ENCODE measurements at places on chromosomes 5 and 9.

DNA sequence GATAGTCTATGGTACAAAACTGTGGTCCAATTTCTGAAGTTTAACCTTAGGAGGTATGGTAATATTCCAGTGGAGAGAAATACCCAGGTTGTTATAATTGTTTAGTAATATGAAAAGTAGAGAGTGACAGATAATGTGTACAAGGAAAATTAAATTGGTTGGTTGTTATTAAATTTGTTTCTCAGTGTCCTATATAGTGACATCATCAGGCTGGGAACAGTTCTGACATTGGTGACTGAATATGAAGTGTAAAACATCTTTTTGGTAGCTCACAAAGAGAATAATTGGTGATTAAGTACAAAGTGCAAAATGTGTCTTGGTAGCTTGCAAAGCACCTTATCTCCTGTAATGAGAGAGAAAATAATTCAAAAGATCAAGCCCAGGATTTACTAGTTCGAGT, 1806.1 kb upstream of the CDH6 start:
- no peak for DNase-seq

- no peak for DNase-seq
Measured at GRCh38 chr5:99179206-99179605, 250.4 kb upstream of the CHD1 start.

DNA sequence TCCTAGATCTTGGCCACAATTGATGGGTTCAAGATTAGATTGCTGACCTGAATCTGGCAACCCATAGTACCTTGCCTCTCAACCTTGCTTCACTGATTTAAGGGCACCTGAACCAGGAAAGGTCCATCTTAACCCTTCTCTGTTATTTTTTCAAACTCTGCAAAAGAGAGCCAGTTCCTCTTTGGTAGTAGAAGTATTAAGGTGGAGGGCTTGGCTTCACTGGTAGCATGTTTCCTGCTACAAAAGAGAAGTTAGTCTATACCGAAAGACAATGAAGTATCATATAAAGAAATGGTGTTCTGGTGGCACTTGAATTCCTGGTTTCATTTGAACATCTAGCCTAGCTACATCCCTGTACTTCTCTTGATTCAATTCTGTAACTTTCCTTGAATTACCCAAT, 8.5 kb downstream of the ALG2 start:
- DNase-seq: no peak

DNA sequence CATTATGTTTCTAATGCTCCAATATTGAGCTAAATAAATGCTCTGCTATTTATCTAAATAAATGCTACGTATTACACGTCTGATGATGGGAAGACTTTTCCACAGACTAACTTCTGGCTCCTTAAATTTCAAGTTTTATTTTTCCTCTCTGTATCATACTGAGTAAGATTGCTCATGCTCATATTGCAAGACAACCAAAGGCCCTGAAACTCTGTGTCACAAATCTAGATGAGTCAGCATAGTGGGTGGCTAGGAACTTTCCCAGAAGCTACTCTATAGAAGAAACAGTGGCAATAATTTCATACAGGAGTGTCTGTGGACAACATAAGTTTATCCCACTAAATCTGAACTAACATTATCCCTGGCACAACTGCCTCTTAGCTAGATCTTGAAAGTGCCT, 53.0 kb upstream of the RFX3 start:
- peak; percentile 30 for DNase-seq

- no peak for DNase-seq
Measured at GRCh38 chr9:121783521-121784507, 132.4 kb downstream of the DAB2IP start.

DNA sequence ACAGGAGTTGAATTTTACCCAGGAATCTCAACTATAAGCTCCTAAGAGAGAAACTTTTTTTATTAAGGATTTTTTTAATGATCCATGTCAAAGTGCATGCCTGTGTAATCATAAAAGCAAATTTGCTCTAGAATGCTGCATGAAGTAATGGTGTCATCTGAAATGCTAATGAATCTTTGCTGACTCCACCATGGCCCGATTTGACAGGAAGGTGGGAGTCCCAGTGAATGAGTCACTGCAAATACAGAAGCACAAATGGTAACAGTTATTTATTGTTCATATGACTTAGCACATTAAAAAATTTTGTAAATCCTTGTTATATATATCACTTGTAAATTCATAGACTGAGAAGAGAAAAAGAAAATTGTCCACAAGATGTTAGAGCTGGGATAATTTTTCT, 341.3 kb downstream of the RASEF start:
- peak; percentile 56 for DNase-seq

GRCh38 chr5:84069608-84070179, 315.0 kb downstream of the EDIL3 start:
- DNase-seq: no peak

DNA sequence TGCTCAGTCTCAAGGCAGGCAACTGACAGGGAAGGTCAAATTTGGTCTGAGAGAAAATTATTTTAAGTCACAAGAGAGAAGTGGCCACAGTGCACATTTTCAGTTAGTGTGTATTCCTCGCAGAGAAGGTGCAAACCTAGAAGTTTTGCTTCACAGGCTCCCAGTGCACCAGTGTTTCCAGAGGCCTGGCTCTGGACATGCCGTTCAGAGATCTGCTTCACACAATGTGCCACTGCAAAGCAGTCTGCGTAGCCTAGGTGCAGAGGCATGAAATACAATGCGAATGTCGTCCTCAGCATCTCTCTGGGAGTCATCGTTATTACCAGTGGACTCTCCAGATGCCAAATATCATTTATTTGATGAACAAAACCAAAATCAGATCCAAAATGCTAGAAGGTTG, 147.8 kb downstream of the MAPKAP1 start:
- DNase-seq: no peak

- peak; percentile 54 for DNase-seq
Measured at GRCh38 chr5:17217493-17218352, at the start of gene BASP1. BASP1 (plus strand) TSS chr5:17217631; CDS start chr5:17275217, 57,586 bp downstream.

- DNase-seq: no peak
Measured at GRCh38 chr5:92941806-92942205, 639.2 kb downstream of the NR2F1-AS1 start.

DNA sequence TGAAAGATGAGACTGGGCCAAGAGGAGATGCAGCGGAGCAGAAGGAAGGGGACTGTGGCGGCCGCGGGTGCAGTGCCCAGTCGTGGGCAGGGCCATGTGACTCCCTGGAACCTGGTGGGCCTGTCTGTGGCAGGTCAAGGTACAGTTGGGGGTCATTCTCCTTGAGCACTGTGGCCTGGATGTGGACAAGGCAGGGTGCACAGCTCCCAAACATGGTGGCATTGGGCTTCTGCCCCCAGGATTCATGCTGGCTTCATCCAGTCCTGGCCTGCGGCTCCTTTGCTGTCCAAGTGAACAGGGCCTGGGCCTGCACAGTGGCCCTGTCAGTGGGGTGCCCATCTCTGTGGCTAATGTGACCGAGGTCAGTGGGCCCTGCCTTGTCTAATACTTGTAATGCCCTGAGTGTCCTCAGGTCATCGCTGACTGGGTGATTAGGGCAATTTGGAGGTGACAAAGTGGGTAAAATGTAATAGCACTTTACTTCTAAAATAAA, 39.9 kb downstream of the CEP72 start:
- no peak for DNase-seq

DNA sequence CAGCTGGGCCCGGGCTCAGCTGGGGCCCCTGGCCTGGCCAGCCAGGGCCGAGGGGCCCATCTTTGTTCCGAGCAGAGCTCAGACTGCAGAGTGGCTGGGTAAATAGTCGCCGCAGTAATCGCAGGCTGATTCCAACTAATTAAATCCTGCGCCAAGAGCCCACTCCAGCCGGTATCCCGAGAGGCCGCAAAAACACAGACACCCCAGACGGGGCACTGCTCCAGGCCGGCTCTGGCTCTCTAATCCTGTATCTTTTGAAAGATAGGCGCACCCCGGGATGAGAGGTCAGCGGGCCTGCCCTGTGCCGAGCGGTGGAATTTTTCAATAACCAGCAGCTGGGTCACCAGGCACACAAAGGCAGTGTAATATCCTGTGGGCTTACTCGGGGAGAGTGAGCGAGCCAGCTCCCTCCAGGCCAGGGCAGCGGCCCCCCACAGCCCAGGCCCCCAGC, 57.7 kb downstream of the LMX1B start:
- DNase-seq: no peak

- DNase-seq: no peak
Measured at GRCh38 chr5:55969956-55970355, 24.8 kb downstream of the IL6ST start.

DNA sequence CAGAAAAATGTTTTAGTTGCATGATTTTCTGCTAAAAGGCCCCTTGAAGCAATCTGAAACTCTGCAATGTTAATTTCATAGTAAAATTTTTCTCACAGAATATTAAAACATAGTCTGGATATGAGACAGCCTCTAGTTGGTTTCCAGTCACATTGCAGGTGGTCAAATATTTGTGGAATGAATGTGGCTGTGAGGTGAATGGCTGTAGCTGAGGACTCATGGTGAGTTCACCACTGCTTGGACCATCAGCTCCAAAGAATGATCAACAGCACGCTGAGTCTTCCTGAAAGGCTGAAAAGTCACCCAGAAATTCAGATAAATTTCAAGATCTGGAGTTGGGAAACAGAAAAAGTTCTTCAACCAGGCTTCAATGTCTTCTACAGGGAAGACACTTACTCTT, 79.8 kb downstream of the MAT2B start:
- DNase-seq: no peak

DNA sequence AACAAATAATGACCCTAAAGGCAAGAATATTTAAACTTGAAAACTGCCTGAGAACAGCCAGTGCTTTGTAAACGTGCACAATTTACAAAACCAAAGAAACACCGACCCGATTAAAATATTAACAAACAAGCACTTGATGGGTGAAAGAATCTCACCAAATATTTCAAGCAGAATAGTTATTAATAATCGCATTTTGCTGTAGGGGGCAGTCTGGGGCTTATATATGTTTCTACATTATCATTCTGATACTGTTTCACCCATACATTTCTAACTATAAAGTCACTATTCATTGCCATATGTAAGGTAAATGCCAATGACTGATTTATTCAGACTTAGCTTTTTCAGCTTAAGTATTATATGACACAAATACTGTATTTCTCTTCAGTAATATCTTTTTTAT, 37.7 kb downstream of the UBAP2 start:
- no peak for DNase-seq

DNA sequence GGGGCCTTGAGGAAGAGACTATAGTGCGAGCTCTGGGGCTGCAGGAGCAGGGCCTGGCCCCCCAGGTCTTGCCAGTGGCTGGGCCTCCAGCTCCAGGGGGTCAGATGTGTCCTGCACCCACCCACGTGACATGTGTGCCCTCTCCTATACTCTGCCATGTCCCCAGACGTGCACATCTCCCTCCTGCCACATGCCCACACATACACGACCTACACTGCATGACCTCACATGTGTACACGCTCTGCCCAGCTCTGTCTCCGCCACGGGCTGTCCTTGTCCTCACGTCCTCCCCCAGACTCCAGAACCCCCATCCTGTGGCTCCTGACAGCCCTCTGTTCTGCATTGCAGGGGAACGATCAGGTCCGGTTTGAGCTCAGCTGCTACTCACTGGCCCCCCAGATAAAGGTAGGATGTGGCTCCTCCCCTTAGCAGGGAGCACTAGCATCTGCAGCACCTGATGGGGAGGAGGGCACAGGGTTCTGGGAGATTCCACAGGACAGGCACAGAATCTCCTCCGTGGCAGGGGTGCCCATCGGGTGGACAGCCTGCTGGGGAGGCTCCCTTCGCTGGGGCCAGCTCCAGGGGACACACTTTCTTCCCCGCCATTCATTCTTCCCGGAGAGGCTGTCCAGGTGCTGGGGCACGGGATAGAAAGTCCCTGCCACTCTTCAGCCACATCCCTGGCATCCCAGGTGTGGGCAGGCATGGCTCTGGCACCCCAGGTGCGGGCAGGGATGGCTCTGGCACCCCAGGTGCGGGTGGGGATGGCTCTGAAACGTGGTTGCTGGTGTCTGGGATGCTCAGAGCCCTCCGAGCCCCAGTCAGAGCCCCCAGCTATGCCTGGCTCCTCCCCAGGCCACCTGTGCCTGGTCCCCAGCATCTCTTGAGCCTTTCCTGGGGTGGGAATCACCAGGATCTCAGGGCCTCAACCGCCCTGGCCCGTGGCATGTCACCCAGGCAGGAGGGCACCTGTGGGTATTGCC, 19.3 kb downstream of the ASS1 start:
- DNase-seq: no peak

DNA sequence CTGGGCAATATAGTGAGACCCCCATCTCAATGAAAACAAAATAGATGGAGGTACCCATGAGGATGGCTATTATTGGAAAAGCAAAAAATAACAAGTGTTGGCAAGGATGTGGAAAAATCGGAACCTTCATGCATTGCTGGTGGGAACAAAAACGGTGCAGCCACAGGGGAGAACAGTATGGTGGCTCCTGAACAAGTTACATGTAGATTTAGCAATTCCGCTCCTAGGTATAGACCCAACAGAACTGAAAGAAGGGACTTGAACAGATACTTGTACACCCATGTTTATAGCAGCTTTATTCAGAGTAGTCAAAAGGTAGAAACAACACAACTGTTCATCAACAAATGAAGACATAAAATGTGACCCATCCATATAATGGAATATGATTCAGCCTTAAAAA, 43.0 kb downstream of the NTNG2 start:
- no peak for DNase-seq

DNA sequence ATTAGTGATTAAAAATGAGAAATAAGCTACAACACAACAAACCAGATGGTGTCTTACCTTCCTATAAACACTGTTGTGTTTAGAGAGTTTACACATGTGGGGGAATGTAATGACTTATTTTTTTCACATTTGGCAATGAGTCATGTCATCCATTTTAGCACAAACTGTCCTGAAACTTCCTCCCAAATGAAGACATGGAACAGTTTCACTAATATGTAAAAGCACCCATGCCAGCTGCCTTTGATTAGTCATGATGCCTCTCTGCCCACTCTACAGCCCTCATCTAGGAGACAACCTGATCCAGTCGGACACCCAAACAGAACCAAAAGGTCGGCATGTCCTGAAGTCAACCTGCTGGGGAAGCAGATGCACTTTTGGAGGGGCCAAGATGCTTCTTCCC, 98.2 kb downstream of the SEMA5A start:
- no peak for DNase-seq

DNA sequence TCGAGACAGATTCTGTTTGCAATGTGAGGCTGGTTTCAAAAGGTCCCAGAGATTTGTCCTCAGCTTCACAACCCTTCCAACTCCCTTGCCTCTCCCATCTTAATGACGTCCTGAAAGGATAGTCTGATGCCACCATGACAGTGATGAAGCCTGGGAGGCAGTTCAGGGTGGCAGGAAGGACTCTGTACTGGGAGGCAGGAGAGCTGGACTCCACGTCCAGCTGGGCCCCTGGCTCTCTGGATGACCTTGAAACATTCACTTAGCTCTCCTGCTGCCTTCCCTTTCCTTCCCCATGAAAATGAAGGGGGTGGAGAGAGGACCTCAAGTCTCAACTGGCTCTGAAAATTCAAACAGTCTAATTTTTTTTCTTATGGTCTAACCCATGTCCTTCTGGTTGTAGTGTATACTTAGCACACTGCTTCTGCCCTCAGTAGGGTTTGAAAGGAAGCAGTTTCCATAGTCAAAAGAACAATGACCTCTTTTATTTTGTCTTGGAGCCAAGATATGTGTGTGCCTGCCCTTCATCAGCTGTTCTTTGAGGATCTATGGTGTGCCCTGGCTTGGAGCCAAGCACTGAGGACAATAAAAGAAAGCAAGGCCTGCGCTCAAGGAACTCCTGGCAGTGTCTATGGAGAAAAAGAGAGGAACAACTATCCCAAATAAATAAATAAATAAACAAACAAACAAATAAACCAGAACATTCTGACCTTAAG, 188.3 kb downstream of the GRIA1 start:
- no peak for DNase-seq

Data from putamen (tissue), 1 donor.